ENCODE measurements at places on chromosomes 3 and 15.

GRCh38 chr3:141680620-141681389, 57.3 kb upstream of the RNF7 start:
- DNase-seq: peak; percentile 71

GRCh38 chr3:30020380-30020779, 586.0 kb upstream of the TGFBR2 start:
- DNase-seq: no peak

- no peak for DNase-seq
Measured at GRCh38 chr3:73427048-73427706, 197.6 kb downstream of the PDZRN3 start.

- no peak for DNase-seq
Measured at GRCh38 chr3:158519776-158520175, 51.2 kb upstream of the MLF1 start.

DNA sequence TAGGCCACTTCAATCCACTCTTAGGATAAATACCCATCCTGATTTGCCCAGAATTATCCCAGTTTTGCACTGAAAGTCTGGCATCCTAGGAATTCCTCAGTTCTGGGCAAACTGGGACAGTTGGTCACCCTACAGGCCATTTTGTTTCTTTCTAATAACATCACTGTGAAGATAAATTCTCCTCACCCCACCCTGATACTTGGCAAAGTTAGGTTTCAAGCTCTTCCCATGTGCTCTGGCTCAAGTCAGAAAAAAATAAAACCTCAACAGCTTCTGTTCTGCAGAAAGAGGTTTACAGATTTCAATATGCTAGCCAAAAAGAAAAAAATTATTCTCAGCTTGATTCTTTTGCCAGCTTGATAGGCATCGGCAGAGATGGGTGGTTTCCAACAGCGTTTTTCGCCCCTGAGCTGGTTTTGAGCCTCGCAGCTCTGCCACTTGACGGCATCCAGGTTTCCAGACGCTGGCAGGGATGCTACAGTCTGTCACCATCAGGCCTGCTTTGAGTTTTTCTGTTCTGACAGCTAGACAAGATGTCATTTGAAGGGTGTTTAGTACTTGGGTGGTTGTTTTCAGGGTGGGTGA, 171.4 kb downstream of the SSR3 start:
- no peak for DNase-seq

DNA sequence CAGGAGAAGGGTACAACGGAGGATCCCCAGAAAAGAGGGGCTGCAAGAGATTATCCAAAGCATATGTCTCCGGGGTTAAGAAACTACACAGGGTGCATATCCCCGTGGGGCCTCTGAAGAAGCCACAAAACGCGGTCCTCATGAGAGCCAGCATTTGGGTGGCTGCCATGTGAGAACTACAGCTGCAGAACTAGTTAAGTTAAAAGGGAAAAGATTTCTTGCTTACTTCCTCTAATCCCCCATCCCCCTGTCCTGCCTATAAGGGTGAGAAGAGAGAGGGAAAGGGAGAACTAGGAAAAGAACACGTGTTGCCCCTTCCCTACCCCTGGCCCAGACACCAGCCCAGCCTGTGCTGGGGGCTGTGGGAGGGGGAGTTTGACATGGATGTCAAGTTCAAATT, 70.4 kb upstream of the PCSK6 start:
- DNase-seq: no peak

DNA sequence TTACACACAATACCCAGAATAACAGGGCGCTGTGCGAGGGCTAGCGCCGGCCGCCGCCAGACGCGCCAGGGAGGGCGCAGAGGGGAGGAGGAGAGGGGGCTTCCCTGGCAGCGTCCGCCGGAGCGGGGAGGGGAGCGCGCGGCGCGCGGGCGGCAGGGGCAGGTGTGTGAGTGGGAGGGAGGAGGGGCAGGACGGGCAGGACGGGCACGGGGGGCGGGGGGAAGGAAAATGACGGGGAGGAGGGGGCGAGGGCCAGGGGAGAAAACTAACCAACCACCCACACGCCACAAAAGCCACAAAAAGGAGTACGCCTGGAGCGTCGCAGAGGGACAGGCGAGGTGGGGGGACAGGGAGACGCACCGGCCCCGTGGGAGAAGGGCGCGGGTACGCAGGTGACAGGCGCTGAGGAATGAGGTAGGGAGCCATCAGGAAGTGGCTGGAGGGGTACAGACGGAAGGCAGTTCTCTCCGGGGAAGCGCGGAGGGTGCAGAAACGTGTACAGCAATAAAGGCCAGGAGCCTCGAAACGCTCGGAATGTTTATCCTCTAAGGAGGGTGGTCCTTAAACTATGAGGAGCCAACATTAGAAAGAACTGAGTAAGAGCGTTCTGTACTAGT, 610 bp upstream of the SATB1 start:
- DNase-seq: no peak

GRCh38 chr15:70156671-70157271, 59.1 kb upstream of the TLE3 start:
- no peak for DNase-seq

- peak; percentile 85 for DNase-seq
Measured at GRCh38 chr3:46663591-46664135, 29.8 kb downstream of the ALS2CL start.
